ENCODE measurements at places on chromosomes 16 and 17.

GRCh38 chr17:1467898-1468492 is 12.0 kb upstream of the CRK start:
- no peak for DNase-seq

GRCh38 chr16:5027575-5028235 is 6.0 kb downstream of the NAGPA start:
- no peak for DNase-seq

DNA sequence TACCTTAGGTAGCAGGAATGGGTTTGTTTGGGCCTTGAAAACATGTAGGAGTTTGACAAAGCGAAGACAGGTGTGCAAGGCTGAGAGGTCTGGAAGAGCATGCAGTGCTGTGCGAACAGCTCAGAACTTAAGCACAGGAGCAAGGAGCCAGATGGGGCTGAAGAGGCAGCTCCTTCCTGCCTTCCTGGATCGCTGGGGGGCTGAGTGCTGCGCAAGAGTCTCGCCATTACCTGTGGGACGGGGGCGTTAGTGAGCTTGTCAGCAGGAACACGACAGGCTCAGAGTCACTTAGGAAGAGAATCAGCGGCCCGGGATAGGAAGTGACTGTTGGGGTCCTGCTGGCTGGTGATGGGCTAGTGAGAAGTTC is 464 bp upstream of the MRM1 start:
- no peak for DNase-seq

- no peak for DNase-seq
Measured at GRCh38 chr16:57637424-57637823, 9.0 kb downstream of the ADGRG1 start.

DNA sequence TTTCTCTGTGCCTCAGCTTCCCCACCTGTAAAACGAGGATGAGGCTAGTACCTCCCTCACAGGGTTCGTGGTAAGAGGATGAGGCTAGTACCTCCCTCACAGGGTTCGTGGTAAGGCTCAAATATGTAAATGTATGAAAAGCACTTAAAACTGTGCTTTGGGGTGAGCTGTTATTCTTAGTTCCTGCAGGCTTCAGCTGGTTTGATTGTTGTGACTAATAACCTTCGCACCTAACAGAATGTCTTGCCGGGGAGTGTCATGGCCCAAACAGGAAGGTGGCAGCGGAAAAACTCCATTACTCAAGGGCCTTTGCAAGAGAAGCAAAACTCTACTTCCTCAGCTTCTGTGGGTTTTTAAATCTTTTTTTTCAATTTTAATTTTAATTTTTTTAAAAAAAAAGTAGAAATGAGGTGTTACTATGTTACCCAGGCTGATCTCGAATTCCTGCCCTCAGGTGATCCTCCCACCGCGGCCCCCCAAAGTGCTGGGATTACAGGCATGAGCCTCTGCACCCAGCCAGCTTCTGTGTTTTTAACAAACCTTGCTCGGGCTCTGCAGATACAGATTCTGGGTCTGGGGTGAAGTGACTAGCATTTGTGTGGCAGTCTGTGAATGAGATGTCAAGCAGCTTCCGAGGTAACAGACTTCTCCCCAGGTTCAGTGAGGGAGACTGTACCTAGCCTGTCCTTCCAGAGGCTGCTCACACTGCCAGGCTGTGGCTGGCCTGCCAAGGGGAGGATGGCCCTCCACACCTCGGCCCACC is 103.0 kb downstream of the RAB11FIP4 start:
- no peak for DNase-seq

DNA sequence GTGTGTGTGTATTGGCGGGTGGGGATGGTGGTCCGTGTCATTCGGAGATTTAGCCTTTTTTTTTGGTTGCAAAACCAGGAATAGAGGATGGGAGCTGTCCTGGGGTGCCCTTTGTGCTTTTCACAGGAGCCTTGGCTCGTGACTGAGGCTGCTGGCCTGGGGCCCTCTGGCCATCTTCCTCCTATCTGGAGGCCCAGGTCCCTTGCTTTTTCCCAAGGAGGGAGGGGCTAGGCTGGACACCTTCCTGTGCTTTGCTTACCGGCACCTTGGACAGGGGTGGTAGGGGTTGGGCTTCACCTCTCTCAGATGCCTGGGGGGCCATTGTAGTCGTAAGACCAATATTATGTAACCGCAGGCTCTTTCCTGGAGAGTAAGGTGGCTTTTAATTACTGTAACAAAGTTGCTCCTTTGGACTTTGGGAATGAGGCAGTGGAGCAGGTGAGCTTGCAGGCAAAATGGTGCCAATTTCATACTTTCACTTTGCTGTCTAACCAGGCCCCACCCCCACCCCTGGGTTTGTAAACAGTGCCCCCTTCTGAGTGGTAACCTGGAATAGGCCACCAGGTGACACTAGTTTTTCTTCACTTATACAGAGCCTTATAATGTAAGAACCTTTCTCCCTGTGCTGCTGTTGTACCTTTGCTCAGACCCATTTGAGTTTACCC is 1.2 kb downstream of the DYNLL2 start:
- peak; percentile 33 for DNase-seq

- DNase-seq, result peak; percentile 38
Measured at GRCh38 chr16:12206098-12206748, 229.7 kb downstream of the SNX29 start.

DNA sequence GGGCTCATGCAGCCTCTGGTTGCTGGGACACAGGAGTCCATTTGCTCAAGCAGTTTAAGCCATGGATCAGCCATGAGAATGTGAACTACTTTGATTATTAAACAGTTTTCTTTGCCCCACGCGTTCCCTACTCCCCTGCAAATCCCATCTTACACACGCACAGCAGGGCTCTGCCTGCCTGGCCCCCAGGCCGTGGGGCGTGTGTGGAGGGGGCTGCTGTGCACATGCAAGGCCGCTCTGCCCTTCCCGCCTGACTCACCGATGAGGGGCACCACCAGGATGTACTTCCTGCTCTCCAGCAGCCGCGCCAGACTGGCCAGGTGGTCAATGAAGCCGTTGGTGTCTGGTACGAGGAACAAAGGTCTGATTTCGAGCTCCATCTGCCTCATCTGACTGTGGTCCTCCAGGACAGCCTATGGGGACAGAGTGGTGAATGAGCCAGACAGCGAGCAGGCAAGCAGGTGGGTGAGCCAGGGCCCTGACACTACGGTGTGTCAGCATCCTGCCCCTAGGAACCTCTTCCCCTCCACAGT is 13.7 kb downstream of the HIC1 start:
- no peak for DNase-seq

DNA sequence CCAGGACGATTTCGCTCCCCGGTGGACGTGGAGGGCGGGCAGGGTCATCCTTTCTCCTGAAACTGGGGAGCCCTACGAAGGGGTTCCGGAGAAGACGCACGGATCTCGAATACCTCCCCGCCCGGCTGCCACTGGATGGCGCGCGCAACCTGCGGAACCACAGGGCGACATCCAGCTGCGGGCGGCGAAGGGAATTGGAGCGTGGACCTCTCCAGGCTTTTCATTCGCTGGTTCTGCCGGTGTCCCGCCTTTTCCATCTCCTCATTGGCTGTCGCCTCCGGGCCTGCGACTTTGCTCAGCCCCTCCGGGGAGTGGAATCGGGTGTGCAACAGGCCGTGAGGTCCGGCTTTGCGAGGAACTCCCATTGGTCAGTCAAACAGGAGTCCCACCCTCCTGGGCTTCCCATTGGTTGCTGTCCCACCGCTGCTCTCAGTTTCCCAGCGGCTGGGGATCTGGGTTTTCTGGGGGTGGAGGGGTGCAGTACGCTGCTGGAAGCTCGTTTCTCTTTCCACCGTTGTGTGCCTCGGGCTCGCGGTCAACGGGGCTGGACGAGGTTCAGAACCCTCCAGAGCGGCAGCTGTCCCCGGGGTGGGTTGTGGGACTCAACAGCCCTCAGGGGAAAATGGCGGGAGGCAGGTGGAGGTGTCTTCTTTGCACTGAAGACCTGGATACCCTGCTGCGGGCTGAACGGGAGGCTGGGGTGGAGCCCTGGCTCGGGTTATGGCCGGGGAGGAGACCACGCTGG is 14.5 kb downstream of the OR1D5 start:
- DNase-seq, result peak; percentile 96

DNA sequence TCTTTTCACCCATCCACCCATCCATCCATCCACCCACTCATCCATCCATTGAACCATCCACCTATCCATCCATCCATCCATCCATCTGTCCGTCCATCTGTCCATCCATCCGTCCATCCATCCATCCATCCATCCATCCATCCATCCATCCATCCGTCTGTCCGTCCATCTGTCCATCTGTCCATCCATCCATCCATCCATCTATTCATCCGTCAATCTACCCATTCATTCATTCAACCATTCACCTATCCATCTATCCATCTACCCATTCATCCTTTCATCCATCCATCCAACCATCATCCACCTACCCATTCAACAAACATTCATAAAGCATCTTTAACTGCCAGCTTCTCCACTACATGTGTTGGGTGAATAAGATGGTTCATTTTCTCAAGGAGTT is 28.9 kb downstream of the GP2 start:
- no peak for DNase-seq

- no peak for DNase-seq
Measured at GRCh38 chr16:86768999-86769398, 190.7 kb downstream of the FOXL1 start.

DNA sequence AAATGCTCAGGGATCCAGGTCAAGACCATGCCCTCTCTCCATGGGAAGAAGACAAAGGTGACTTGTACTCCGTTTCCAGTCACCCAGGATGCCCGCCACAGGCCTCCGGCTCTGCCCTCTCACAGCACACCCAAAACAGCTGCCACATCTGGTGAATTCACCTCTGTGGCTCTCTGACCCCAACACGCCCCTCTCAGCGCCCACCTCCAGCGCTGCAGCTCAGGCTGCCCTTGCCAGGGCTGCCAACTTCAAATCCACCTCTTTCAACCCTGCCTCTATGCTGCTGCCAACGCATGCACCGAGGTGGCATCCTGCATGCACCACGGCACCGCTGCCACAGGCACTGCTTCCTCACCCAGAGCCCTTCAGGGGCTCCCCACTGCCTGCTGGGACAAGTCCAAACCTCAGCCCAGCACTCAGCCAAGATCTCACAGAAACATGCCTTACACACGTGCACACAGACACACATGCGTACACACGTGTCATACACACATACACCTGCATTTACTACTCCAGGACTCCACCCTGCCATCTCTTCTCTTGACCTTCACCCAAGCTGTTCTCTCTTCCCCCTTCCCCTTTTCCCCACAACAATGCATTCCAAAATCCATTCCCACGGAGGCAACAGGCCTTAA is 7.5 kb downstream of the HID1 start:
- no peak for DNase-seq

- no peak for DNase-seq
Measured at GRCh38 chr17:77101521-77102410, 39.0 kb upstream of the SEC14L1 start.

DNA sequence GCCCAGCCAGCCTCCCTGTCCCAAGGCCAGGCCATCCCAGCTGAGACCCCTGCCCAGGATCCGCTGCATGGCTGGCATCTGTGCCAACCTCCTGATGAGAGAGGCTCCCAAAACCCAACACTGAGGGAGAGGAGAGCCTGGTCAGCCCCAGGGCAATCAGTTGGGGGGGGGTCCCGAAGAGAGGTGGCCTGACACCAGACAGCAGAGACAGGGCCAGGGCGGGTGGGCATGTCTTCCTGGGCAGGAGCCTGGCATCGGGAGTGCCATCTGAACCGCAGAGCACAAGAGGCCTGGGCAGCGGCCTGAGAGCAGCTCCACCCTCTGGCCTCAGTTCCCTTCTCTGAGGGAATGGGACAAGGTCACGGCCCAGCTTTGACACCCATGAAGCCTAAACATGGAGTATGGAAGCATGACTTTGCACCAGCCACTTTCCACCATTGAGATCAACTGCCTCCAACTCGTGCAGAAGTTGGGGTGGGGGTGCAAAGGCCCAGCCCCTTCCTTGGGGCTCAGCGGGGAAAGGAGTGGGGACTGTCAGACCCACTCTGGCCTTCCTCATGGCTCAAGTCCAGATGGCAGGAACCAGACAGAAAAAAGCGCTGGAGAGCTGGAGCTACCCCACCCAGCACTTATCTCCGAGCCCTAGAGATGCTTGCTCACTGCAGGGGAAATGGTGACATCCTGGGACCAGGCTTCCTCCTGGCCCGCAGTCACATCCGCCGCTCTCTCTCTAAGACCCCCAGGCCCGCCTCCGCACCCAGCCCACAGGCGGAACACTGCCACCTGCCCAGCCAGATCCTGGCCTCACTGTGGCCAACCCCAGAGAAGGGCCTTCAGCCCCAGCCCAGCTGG is 9.7 kb downstream of the RHBDF2 start:
- DNase-seq, result no peak

- DNase-seq, result no peak
Measured at GRCh38 chr17:66185862-66186261, 6.1 kb downstream of the CEP112 start.

DNA sequence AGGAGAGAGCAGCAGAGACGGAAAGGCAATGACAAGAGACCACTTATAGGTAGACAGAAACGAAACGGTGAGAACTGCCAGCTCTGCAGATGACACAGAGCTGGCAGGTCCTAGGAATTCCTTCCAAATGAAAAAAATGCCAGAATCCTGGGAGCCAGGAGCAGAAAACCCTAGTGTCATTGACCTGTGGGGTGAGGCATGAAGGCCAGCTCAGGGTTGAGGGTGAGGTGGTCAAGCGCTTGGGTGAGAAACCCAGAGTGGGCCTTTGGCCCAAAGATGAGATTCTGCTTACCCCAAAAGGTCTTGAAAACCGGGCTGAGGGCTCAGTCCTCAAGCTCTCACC is 9.2 kb downstream of the HIC1 start:
- no peak for DNase-seq

GRCh38 chr16:50461400-50461760 is 86.8 kb upstream of the NKD1 start:
- DNase-seq, result no peak

DNA sequence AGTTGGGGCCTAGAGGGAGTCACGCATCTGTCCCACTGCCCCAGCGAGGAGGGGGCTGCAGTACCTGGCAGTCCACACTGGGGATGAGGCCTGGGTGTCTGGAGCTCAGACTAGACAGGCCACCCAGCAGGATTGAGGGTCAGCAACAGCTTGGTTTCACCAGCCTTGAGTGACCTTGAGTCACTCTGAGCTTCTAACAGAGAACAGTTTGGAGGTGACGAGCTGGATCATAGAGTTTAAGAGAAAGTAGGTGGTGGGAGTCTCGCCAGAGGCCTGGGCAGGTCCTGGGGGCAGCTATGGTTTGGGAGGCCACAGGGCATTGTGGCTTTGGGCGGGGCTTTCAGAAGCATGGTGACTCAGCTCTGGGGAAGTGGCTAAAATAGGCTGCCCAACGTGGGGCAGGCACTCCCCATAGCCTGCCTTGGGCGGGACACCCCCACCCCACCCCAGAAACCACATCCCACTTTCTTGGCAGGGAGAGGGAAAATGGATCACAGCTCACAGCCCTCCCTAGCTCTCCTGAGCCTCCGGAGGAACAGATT is 20.5 kb downstream of the CDC42EP4 start:
- no peak for DNase-seq

DNA sequence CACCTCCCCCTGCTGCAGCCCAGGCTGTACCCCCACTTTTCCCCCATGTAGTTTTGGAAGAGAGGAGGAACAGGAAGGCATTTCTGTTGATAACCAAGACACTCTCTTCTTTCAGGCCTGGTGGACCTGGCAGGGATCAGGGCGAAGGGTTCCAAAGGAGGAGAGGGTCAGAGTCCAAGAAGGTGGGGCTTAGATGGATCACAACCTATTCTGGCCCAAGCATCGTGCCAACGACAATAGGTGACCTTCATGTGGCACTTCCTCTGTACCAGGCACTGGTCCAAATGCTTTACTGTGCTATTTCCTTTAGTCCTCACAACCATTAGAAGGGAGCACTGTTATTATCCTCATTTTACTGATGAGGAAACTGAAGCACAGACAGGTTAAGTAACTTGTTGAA is 84.3 kb downstream of the TMEM132E start:
- no peak for DNase-seq

GRCh38 chr16:82067042-82067803 is 32.2 kb downstream of the HSD17B2 start:
- no peak for DNase-seq

GRCh38 chr16:56382459-56382858 is 42.9 kb downstream of the AMFR start:
- DNase-seq, result no peak
